ENCODE measurements at places on chromosomes 3 and 15.
A peak's percentile ranks its signal among the peaks of the same experiment; 100 is the strongest.

GRCh38 chr3:11779626-11780025, 67.1 kb downstream of the TAMM41 start:
- no peak for DNase-seq

- no peak for DNase-seq
Measured at GRCh38 chr15:85545752-85546151, 165.3 kb downstream of the AKAP13 start.

GRCh38 chr3:103381296-103382079, 946.7 kb downstream of the ZPLD1 start:
- no peak for DNase-seq

GRCh38 chr15:77974416-77975331, 102.8 kb downstream of the TBC1D2B start:
- no peak for DNase-seq

GRCh38 chr3:71245971-71246880, 337.3 kb downstream of the FOXP1 start:
- no peak for DNase-seq

GRCh38 chr15:60477164-60477563, 1.8 kb downstream of the ICE2 start:
- DNase-seq, result no peak

DNA sequence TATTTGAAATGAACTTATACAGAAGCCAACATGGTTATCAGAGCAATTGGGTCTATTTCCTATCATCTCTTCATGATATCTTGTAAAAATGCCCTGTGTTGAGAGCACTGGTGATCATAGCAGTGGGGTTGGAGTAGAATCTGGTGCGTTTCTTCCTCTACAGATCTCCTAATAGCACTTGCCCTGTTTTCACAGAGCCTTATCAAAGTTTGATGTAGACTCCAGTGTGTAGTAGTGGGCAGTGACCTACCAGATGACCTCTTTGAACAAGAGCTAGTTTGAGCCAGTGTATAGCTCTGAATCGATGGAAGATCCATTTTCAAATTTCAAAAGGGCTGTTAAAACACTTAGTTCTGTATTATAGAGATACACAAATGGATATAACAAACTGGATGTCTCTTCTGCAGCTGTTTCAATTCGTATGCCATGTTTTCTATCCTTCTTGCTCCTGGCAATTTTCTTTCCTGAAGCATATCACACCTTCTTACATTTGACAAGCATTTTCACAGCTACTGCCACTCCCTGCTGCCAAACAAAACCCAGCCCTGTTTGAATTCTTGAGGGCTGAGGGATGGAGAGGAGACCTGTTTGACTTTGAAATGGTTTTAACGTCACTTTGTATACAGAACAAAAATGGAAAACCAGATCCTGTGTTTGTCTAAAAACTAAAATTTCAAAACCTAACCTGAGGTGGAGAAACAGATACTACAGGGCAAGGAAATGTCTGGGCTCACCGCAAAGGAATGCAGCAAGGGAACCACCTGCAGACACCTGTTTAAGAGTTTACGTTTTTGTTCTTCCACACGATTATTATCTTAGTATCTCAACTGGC, 354.5 kb upstream of the TPRG1 start:
- no peak for DNase-seq

- no peak for DNase-seq
Measured at GRCh38 chr15:68344600-68344999, 67.1 kb downstream of the FEM1B start.

DNA sequence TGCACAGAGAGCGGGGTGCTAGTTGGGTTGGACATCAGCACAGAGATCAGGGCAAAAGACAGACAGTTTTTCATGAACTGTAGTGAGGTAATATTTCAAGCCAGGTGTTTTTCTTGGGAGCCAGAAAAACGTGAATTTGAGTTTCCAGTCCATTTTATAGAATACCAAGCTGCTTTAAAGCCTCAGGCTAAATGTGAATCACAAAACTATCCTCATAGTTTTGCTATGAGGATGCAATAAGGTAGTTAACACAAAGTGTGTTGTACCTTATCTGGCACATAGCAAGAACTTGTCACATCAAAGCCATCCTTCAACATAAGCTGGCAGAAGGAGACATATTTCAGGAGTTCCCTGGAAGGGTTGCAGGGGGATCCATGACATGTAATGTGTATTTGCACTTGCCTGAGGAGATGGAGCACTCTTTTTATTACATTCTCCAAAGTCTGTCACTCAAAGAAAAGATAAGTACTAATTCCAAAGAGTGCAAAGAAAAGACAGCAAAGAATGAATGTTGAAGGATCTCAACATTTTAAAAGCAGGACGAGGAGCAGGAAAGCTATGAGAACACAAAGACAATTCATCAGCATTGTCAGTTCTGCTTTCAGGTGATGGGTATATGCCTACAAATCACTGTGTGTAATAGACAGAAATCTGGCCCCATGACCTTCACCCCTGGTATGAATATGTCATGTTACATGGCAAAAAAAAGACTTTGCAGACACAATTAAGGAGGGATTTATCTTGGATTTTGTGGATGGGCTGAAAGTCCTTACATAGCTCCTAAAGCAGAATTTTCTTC, 1046.4 kb downstream of the NTRK3 start:
- no peak for DNase-seq

- DNase-seq, result no peak
Measured at GRCh38 chr3:48738926-48739616, 22.1 kb upstream of the IP6K2 start.

- no peak for DNase-seq
Measured at GRCh38 chr3:142269767-142270166, 44.4 kb upstream of the GK5 start.

GRCh38 chr3:175378348-175378747, 519.2 kb downstream of the NAALADL2 start:
- DNase-seq, result peak; percentile 20

- no peak for DNase-seq
Measured at GRCh38 chr3:161510510-161511260, 14.1 kb downstream of the OTOL1 start.

DNA sequence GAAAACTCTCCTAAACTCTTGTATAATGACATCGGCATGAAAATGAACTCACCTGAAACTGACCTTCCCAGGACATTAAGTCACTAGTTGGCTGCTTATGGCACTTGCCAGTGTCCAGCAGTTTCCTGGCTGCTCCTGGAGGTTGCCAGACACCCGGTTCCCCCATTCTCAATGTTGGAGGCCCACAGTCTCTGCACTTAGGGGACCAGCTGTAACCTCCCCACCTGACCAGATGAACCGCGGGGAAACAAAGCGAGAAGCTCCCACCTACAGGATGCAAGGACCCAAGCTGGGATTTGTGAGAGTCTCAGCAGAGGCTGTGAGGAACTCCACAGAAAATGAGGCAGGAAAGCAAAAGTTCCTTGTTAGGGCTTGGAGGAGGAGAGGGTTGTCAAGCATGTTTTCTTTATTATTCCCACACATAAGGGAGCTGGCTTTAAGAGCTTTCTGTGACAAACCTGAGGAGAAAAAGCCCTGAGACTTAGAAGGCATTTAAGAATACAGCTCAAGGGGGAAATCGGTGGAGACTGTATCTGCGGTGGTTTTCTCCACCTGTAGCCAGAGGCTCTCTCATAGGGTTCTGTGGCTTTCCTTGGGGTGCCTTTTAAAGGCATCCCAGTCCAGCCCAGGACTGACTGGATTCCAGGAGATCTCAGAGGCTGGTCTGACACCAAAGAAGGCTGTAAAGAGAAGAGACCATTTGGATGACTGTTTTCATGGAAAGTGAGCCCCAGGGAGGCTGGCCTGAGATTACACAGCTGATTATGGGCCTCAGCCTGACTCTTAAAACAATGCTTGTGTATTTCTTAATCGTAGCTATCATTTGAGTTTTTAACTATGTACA, 4.6 kb downstream of the TPM1 start:
- DNase-seq, result no peak

GRCh38 chr3:188788621-188789081, 383.1 kb upstream of the TPRG1 start:
- DNase-seq, result no peak

GRCh38 chr15:78129751-78130287, 1.4 kb downstream of the CIB2 start:
- no peak for DNase-seq

- DNase-seq, result no peak
Measured at GRCh38 chr15:53412542-53412941, 346.9 kb downstream of the WDR72 start.

DNA sequence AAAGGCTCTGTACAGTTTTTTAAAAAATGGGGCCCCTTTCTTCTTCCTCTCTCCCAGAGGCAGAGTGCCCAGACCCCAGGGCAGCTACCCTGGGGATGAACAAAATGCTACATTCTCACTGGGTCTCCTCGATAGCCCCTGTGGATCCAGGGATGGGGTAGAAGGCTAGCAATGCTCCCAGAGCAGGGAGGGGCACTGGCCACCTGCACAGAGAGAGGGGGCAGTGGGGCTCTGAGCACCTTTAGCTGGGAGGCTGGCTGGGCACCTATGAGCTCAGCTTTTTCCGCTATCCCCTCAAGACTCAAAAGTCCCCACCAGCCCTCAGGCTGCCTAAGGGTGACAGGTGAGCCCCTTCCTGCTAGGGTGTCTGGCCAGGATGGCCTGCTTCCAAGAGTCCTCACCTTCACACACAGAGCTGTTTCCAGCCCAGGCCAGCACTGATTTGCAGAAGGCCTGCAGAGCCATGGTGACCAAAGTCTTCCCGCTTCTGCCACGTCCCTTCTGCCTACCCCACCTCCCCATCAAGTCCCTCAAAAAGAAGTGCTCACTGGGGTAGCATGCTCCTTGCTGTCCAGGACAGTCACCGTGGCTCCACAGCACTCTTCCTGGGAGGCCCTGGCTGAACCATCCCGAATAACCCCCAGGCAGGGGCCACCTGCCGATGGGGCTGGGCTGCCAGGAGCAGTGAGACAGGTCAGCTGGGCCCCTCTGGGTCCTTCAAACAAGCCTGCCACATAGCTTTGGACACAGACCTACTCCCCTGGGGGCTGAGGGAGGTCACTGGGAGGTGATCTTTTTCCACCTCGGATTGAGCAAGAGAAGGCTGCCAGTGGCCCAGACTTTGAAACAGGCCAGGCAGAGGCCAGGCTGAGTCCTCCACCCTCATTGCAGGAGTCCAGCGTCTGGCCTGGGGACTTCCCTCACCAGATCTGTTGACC, 20.4 kb downstream of the BMF start:
- no peak for DNase-seq

DNA sequence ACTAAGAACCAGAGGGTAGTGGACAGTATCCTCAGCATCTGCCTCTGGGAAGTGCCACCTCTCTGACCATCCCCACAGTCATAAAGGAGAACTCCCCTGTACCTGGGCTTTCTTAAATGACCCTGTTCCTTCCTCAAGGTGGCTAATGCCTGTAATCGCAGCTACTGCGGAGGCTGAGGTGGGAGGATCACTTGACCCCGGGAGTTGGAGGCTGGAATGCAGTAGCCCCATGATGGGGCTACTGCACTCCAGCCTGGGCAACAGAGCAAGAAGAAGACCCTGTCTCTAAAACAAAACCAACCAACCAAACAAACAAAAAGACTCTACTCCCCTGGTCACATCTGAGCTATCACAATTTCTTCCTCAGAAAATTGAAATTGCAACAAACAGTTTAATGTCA, 848 bp upstream of the BUB1B start:
- DNase-seq, result no peak

DNA sequence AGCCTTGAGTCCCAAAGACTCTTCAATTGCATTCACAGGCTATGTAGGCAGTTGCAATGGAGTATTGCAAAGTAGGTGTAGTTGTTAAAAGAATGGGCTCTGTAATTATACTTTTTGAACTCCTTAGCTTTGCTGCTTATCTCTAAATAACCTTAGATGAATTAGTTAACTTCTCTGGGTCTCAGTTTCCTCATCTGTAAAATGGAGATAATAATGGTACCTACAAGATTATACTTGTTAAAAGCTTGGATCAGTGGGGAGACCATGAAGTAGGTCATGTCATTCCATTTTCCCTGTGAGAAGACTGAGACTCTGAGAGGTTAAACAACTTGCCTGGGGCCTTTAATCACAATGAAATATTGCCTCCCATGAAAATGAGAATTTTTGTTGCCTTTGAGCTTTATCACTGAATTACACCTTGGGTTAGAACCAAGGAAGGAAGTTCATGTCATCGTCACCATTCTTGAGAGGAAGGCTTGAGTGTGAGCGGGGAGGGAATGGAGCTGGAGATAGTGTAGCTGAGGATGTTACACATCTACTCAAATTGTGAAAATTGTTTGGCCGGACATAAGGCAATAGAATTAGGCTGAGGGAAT, 38.1 kb downstream of the CTDSPL start:
- DNase-seq, result no peak

DNA sequence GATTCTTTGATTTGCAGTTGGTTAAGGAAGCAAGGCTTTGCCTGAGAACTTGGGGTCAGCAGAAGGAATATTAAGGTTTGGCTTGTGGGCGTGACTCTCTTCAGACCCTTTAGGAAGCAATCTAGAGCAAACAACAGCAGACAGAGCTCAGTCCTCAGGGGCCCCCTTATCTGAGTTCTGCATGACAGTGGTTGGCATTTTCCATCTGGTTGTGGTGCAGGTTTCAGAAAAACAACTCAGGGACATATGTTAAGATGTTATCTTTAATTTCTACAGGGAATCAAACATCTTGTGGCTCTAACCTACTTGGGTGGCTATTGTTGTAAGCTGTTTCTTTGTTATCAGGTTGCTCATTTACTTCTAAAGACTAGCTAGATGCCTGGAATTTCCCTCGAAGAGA, 141.4 kb downstream of the VPS8 start:
- no peak for DNase-seq

- DNase-seq, result no peak
Measured at GRCh38 chr15:100140527-100141308, 201.1 kb downstream of the ADAMTS17 start.

DNA sequence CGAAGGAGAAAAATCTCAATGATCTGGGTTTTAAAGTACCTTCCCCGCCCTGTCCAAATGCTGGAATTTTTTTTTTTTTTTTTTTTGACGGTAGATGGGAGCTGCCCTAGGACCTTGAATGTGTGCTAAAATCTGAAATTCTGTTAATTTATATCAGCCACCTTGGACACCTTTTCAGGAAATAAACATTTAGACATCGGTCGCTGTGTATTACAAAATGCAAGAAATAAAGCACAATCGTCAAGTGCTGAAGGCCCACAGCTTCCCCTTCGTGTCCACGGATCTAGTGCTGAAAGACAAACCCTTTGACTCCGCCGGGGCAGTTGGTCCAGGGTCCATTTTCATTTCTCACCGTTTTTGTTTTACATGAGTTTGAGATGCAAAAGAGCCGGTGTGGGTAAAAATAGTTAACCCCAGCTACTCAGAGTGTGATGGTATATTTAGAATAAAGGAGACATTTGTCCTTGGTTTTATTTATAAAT, 90.2 kb upstream of the CHD2 start:
- DNase-seq, result peak; percentile 93

- DNase-seq, result no peak
Measured at GRCh38 chr3:30951826-30952225, 57.4 kb upstream of the GADL1 start.

Measured in NCI-H526 (cell line).